ENCODE measurements at places on chromosomes 1 and 21. TPM values are rescaled to one million over a fixed set of nuclear protein-coding genes. Genes with fewer than 3 reads are reported as not detected.

- no peak for DNase-seq
- no peaks in the 10 kb centered on the region for H3K4me1 ChIP-seq
- no peak overlapping the region for H3K4me3 ChIP-seq
- H3K27me3 ChIP-seq: no peaks in the 10 kb centered on the region
- H3K27ac ChIP-seq: no peak overlapping the region
- no peaks in the 10 kb centered on the region for H3K36me3 ChIP-seq
Observed at GRCh38 chr21:35381743-35382310, 332.7 kb upstream of the RUNX1 start.

GRCh38 chr21:45485686-45486442 lies 56.4 kb downstream of the SLC19A1 start:
- peaks cover 3% of the 10 kb centered on the region for H3K4me1 ChIP-seq
- no peak overlapping the region for H3K27ac ChIP-seq
- H3K27me3 ChIP-seq: no peaks in the 10 kb centered on the region
- no peak overlapping the region for H3K4me3 ChIP-seq
- no peaks in the 10 kb centered on the region for H3K36me3 ChIP-seq

TCEA3 gene
- 5.6 TPM for total RNA-seq

DNA sequence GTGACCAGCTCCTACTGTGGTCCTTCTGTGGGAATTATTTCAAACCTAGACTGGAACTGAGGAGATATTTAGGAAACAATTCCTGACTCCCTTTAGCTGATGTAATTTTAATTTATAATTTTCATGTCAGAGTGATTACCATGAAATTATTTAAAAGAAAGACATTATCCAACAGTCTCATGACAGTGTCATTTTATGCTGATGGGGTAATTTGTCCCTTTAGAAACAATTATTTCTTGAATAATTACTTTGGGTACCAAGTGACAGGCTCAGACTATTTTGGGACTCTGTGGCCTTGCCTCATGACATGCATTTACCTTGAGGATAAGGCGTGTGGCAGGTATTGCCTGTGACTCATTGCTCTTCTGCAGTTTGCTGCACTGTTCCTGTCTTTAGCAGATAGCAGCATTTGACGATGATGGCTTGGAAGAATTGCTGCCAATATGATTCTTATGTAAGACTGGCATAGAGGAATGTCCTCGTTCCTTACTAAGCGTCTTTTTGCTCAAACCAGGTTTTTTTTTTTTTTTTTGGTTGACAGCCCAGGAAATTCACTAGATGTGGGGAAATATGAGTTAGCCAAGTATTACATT lies 206.0 kb upstream of the HMCN1 start:
- no peak for DNase-seq
- peaks cover 2% of the 10 kb centered on the region for H3K4me1 ChIP-seq
- no peak overlapping the region for H3K4me3 ChIP-seq
- H3K27me3 ChIP-seq: no peaks in the 10 kb centered on the region

KPRP gene
- total RNA-seq: not detected

- DNase-seq: no peak
- H3K27ac ChIP-seq: no peak overlapping the region
- H3K4me3 ChIP-seq: no peak overlapping the region
- no peaks in the 10 kb centered on the region for H3K4me1 ChIP-seq
Observed at GRCh38 chr1:175269151-175269550, 76.6 kb upstream of the KIAA0040 start.

PCP4L1 gene
- not detected for total RNA-seq

DNA sequence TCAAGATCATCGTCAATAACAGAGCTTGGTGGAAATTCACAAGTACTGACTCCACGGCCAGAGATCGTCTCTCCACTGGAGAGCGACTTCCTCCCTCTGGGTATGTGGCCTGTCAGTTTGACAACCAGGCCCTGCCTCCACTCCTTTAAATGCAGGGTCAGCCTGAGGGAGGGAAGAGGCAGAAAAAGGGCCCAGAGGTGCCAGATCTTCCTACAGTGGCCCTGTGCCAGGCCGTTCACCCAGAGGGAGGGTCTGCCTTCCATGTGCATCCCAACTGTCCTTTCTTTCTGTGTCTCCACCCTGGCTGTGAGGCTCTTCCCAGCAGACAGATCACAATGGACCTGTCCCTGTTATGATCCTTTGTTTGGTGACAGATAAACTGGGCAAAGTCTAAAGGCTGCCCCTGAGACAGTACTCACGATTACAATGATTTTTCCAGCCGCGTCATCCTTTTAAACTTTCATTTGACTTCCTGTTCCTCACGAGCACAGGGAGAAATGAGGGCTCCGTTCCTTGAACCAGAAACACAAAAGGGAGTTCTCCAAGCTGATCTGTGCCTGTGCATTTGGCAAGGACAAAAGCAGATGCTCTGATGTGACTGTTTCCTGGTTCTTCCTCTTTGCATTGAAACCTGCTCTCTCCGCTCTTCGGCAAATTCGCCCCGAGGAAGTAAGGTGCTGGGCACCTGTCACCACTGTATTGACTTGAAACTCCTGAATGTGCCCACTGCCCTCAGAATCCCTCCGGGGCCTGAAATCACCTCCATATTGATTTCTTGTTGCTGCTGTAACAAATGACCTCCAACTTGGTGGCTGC lies 126.7 kb downstream of the PGBD5 start:
- H3K36me3 ChIP-seq: no peaks in the 10 kb centered on the region
- no peak overlapping the region for H3K27ac ChIP-seq
- H3K27me3 ChIP-seq: peaks cover 2% of the 10 kb centered on the region
- H3K4me3 ChIP-seq: no peak overlapping the region
- no peak for DNase-seq

GRCh38 chr1:52328615-52329014 lies 37.4 kb downstream of the CC2D1B start:
- no peaks in the 10 kb centered on the region for H3K27me3 ChIP-seq
- H3K27ac ChIP-seq: no peak overlapping the region
- H3K4me1 ChIP-seq: peaks cover 2% of the 10 kb centered on the region
- H3K36me3 ChIP-seq: no peaks in the 10 kb centered on the region
- H3K4me3 ChIP-seq: no peak overlapping the region
- DNase-seq: no peak
